ENCODE measurements at places on chromosomes 16 and 17.

DNA sequence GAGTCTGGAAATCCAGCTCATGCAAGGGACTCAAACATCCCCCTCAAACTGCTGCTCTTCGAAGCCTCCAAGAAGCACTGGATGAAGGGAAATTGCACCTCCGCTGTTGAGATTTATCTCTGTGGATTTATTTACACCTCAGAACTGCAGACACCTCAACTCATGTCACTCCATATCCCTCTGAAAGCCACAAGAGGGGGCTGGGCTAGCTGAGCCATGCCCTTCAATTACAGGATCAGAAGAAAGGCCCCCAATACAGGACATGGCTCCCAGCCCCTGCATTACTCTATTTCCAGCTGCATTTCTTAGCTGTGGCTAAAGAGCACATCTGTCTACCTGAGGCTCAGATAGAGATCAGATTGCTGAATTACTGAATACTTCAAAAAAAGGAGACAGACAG is 103.1 kb upstream of the DYNLRB2 start:
- no peaks in the 10 kb centered on the region for H3K4me1 ChIP-seq
- DNase-seq, result peak; percentile 44
- no peaks in the 10 kb centered on the region for H3K36me3 ChIP-seq
- no peak overlapping the region for H3K4me3 ChIP-seq
- no peak overlapping the region for H3K27ac ChIP-seq

DNA sequence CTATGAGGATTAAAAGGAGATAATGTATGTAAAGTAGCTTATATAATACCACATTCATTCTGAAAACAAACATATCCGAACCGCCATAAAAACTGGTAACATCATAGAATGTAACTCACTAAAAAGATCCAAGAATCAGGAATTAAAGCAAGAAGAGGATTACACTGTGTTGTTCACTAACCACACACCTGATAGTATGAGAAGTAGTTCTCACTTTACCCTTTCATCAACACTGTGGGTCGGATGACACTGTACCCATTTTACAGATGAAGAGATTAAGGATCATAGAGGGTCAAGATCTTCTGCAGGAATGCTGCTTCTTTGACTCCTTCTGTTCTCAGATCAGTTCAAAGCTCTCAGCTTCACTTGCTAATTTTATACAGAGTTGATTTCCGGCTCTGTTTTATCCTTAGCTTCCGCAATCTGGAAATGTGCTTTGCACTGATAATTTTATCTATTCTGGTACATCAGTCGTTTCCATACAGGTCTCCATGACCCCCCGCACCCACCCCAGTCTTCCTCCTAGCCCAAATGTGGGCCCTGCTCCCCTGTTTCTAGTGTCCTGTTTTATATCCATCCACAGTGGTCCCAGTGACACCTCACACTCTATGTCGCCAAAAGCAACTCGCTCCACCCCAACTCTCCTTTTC is 288.6 kb upstream of the CCL2 start:
- peaks cover 3% of the 10 kb centered on the region for H3K4me1 ChIP-seq
- no peak for DNase-seq
- no peak overlapping the region for H3K27ac ChIP-seq
- no peaks in the 10 kb centered on the region for H3K27me3 ChIP-seq

DNA sequence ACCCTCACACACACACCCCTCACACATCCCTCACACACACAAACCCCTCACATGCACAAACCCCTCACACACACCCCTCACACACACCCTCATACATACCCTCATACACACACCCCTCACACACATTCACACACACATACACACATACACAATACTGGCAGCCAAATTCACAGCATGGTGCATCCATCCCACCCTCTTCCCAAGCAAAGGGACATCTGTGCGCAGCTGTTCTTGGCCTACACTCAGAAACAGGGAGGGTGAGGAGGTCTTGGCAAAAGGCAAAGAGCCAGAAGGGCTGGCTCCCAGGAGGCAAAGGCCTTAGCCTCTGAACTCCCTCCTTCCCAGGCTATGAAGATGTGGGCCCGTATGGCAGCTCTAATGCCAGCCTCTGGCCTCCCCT is 23.4 kb downstream of the C17orf67 start:
- no peaks in the 10 kb centered on the region for H3K27me3 ChIP-seq
- H3K4me1 ChIP-seq, result no peaks in the 10 kb centered on the region
- H3K36me3 ChIP-seq, result no peaks in the 10 kb centered on the region
- no peak for DNase-seq
- no peak overlapping the region for H3K4me3 ChIP-seq
- no peak overlapping the region for H3K27ac ChIP-seq

DNA sequence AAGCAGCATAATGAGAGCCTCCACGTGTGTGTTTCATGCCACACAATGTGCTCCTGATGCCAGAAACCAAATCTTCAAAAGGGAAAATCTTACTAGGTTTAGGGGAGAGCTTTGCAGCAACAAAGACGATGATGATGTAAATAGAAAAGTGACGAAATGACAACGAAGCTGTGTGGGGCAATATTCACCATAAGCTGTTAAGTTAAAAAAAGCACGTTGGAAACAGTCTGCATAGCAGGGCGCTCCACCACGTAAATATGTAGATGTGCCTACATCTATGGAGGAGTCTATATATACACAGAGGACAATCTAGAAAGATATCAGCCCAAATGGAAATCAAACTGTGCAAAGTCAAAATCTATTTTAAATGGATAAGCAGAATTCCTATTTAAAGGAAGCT is 61.0 kb downstream of the RPH3AL start:
- DNase-seq, result no peak
- H3K36me3 ChIP-seq, result no peaks in the 10 kb centered on the region
- no peaks in the 10 kb centered on the region for H3K4me1 ChIP-seq
- no peaks in the 10 kb centered on the region for H3K27me3 ChIP-seq
- no peak overlapping the region for H3K27ac ChIP-seq
- no peak overlapping the region for H3K4me3 ChIP-seq

- no peak overlapping the region for H3K4me3 ChIP-seq
- H3K4me1 ChIP-seq, result peaks cover 8% of the 10 kb centered on the region
- H3K27ac ChIP-seq, result no peak overlapping the region
- H3K36me3 ChIP-seq, result no peaks in the 10 kb centered on the region
These were observed 103.1 kb downstream of the SDK2 start for GRCh38 chr17:73541111-73541510.

DNA sequence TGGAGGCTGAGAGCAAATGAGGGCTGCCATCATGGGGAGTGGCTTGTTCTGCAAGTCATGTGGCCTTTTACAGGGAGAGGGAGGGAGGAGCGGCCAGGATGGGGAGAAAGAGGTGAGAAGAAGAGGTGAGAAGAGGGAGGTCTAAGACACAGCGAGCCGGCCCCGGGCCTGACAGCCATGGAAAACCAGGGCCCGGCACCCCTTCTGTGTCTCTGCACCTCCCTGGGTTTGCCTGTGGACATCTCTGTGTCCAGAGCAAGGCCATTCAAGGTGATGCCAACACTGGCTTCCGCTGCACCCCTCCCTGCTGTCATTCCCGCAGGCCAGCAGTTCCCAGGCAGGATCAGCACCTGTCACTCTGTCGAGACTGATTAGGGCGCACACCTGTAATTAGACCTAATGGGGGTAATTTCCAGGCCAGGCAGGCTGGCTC is 75.6 kb downstream of the MGAT5B start:
- DNase-seq, result peak; percentile 52
- H3K27ac ChIP-seq, result no peak overlapping the region
- H3K4me3 ChIP-seq, result no peak overlapping the region

DNA sequence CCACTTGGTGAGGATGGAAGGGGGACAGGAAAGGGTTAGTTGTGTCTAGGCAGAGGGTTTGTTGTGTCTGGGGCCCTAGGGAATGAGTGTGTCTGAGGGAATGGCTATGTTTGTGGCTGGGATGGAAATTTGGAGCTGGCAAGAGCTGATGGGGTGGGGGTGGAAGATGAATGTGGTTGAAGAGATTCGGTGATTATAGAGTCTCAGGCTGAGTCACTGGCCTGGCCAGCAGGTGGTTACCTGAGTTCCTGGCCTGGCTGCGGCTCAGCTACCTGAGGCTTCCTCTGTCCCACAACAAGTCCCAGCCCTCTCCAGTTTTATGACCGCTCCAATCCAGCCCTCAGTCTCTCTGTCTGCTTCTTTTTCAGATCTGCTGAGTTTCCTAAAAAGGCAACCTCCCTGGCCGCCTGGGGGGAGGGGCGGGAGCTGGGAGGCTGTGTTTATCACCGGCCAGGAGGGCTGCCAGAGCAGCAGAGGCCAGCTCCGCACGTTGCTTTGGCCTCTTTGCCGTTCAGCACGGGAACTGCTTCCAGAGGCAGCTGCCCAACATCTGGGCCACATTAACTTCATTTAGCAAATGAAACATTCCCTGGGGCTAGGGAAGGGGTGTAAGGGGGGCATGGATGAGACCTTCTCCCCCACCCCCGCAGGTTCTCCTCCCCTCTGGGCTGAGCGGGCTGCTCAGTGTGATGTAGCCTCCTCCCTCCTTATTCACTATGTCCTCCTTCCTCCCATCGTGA is 21.8 kb downstream of the ITGB3 start:
- H3K27me3 ChIP-seq, result no peaks in the 10 kb centered on the region
- peak overlapping the region; percentile 74 for H3K27ac ChIP-seq
- DNase-seq, result peak; percentile 89
- no peaks in the 10 kb centered on the region for H3K36me3 ChIP-seq

GRCh38 chr16:10743227-10743609 is 424 bp upstream of the NUBP1 start:
- peaks cover 2% of the 10 kb centered on the region for H3K4me1 ChIP-seq
- H3K36me3 ChIP-seq, result no peaks in the 10 kb centered on the region
- H3K27me3 ChIP-seq, result no peaks in the 10 kb centered on the region
- H3K4me3 ChIP-seq, result no peak overlapping the region

- H3K27me3 ChIP-seq, result peaks cover 4% of the 10 kb centered on the region
- no peaks in the 10 kb centered on the region for H3K4me1 ChIP-seq
- no peak overlapping the region for H3K27ac ChIP-seq
These were observed 1.3 kb downstream of the GJD3 start for GRCh38 chr17:40363111-40363827.

- no peak overlapping the region for H3K27ac ChIP-seq
- no peaks in the 10 kb centered on the region for H3K4me1 ChIP-seq
- DNase-seq, result no peak
- no peak overlapping the region for H3K4me3 ChIP-seq
- no peaks in the 10 kb centered on the region for H3K36me3 ChIP-seq
- H3K27me3 ChIP-seq, result peaks cover under 1% of the 10 kb centered on the region
These were observed 18.2 kb downstream of the SCN4A start for GRCh38 chr17:63954402-63955063.

GRCh38 chr17:79364315-79365094 is 246.3 kb downstream of the RBFOX3 start:
- no peak overlapping the region for H3K27ac ChIP-seq
- no peaks in the 10 kb centered on the region for H3K27me3 ChIP-seq
- H3K4me3 ChIP-seq, result no peak overlapping the region
- H3K4me1 ChIP-seq, result no peaks in the 10 kb centered on the region
- no peaks in the 10 kb centered on the region for H3K36me3 ChIP-seq
- DNase-seq, result no peak

DNA sequence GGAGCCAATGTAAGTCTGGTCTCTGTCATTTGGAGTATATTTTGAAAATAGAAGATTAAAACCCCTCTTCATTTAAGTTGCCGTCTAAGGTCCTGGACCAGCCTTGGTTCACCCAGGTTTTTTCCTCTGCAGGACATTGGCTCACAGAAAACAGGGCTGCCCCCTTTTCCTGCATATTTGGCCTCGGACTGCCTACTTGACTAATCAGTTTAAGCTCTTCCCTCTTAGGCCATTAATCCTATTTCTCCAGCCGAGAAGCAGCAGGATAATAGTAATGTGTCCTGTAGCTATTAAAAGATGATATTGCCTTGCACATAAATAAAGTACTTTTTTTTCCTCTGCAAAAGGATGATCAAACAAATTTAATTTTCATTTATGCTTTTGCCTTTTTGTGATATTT is 52.1 kb downstream of the PRKCA start:
- H3K27ac ChIP-seq, result no peak overlapping the region
- DNase-seq, result no peak
- H3K4me1 ChIP-seq, result no peaks in the 10 kb centered on the region
- no peak overlapping the region for H3K4me3 ChIP-seq

DNA sequence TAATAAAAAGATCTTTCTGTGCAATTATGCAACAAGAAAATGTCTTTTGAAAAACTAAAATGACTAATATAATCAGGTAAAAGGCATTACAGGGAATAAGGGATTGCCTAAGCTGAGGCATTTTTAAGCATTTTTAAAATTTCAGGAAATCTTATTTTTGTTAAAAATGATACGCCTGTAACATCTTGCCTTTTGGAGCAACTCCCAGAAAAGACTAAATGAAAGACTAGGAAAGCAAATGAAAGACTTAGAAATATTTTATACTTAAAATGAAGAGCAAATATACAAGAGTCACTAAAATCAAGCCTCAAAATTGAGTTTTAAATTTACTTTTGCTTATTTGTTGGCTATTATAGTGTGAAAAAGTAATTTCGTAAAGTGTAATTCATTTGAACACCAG is 55.8 kb downstream of the DUSP14 start:
- no peaks in the 10 kb centered on the region for H3K27me3 ChIP-seq
- peaks cover 2% of the 10 kb centered on the region for H3K36me3 ChIP-seq

GRCh38 chr17:37527249-37527851 is 37.7 kb downstream of the DUSP14 start:
- no peaks in the 10 kb centered on the region for H3K27me3 ChIP-seq
- H3K4me1 ChIP-seq, result no peaks in the 10 kb centered on the region
- peak; percentile 79 for DNase-seq
- H3K4me3 ChIP-seq, result no peak overlapping the region
- no peaks in the 10 kb centered on the region for H3K36me3 ChIP-seq

GRCh38 chr17:74679374-74679773 is 33.3 kb downstream of the CD300LF start:
- H3K4me1 ChIP-seq, result peaks cover 3% of the 10 kb centered on the region
- H3K4me3 ChIP-seq, result no peak overlapping the region
- H3K36me3 ChIP-seq, result no peaks in the 10 kb centered on the region

GRCh38 chr17:17919169-17920107 is 52.8 kb downstream of the TOM1L2 start:
- peaks cover 13% of the 10 kb centered on the region for H3K4me1 ChIP-seq
- H3K4me3 ChIP-seq, result no peak overlapping the region
- H3K36me3 ChIP-seq, result no peaks in the 10 kb centered on the region
- DNase-seq, result peak; percentile 90

- H3K27me3 ChIP-seq, result no peaks in the 10 kb centered on the region
- no peaks in the 10 kb centered on the region for H3K4me1 ChIP-seq
- no peak overlapping the region for H3K27ac ChIP-seq
- H3K36me3 ChIP-seq, result no peaks in the 10 kb centered on the region
- no peak for DNase-seq
- no peak overlapping the region for H3K4me3 ChIP-seq
These were observed 394.7 kb upstream of the ASIC2 start for GRCh38 chr17:33687831-33688230.

Data from mesendoderm (in vitro differentiated cells).